Hematopoietic multipotent progenitor cell treated with erythropoietin and hydrocortisone succinate and interleukin-3 and kit ligand, for 4 days (in vitro differentiated cells): ENCODE measurements at places on chromosomes 16 and 17.

GRCh38 chr16:87976665-87977064, 25.4 kb downstream of the BANP start:
- DNase-seq = no peak

DNA sequence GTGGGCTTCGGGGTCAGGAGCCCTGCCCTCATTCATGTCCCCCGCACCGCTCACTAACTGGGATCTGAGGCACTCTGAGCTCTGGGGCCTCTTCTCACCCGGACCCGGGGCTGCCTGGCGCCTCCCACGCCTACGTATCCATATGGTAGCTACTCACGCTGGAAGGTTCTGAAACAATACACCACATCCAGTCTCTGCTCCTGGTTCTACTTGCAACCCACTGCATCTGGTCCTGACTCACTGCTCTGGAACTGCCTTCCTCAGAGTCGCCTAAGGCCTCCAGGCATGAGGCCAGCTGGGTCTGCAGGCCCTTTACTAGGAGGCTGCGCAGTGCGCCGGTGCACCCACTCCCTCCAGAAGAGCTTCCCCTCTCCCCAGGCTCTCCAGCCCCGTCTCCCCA, 18.1 kb downstream of the USP36 start:
- DNase-seq = no peak

DNA sequence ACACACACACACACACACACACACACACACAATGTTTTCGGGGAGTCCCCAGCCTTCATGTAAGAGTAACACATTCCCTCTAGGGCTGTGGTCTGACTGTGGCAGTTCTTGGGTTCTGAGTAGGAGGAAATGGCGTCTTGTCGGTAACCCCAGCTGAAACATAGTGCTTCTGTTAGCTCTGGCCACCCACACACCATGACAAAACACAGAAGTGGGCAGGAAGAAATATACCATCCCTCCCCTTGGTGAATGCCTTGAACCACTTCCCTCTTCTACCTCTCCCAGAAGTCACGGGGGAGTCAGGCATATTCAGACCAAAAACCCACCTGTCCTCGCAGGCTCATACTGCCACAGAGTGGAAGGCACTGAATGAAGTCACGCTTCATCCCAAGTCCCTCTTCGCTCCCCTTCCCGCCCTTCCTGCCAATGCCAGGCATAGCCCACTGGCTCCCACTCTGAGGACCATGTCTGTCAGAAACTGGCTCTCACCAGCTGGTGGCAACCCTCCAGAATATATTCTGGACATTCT, 11.5 kb downstream of the SLC35B1 start:
- DNase-seq = peak; percentile 71

GRCh38 chr17:63434951-63435571, 11.0 kb downstream of the CYB561 start:
- peak; percentile 95 for DNase-seq

DNA sequence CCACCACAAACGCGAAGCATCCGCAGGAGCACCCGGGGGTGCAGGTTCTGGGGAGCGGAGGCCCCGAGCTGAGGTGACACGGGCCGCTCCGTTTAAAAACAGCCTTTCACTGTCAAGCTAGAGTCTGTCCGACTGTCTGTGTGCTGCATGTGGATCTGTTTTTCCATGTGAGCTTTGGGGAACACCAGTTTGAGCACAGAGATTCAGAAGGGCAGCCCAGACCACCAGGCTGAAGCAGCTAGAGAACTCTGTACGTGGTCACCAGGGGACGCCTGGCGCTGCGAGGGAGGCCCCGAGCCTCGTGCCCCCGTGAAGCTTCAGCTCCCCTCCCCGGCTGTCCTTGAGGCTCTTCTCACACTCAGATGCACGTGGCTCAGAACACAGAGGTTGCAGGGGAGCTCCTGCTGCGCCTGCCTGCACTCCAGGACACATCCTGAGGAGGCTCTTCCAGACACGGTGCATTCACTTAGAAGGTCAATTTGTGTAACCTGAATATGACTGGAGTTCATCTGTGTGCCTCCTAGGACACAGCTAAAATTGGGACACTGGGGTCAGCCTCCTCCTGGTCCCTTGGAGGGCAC, 15.7 kb upstream of the FOXK2 start:
- no peak for DNase-seq

DNA sequence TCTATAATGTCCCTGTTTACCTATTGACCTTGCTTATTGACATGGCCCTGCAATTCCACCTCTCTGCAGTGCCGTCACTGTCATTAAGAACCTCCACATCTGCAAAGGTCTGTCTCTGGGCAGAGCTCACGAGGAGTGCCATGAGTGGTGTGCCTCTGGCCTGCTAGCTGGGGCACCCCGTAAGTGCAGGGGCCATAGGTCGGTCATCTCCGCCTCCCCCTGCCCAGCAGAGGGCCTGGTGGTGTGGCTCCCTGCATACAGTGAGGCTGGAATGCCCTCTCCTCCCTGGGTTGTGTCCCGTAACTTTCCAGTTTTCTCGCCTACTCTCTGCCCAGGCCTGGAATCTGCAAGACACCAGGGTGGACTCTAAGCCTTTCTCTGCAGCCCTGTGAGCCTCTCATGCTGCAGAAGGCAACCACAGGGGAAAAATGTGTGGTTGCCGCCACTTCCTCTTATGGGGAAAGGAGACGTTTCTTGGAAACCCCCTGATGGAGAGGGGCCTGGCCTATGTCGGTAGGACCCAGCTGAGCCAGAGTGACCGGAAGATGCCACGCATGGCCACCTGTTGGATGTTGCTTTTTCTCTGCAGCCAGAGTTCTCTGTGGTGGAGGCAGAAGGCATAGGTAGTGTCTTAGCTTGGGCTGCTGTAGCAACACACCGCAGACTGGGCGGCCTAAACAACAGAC, 2.7 kb upstream of the SNX20 start:
- peak; percentile 94 for DNase-seq

DNA sequence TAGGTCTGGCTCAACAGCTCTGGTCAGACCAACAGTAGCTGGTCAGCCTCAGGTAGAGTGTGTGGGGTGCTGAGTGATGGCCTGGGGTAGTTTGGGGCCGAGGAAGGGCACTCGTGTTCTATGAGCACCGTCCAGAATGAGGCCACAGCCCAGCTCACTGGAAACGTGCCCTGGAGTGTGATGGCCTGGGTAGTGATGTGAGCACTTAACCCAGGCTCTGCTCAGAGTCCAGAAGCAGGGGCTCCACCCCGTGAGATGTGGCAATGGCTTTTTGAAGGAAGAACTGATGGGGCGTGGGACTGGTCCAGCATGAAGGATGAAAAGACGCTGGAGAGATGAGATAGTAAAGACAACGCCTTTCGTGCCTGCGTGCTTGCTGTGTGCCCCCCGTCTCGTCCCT, 35.3 kb downstream of the NTN1 start:
- DNase-seq = no peak

DNA sequence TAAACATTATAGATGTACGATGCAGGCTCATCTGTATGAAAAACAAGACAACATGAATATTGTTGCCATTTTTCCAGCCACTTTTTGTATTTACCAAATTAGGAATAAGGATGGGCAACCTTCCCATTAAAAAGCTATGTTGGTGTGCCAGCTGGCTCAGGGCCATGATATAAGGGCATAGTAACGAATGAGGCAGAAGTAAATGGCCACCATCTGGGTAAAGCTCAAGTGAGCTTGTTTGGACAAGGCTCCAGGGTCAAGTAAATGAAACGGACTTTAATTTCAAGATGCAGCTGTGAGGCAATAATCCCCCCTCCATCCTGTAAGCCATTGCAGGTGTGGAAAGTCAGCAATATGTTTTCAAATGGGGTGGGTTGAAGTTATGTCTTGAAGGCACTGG, 930.9 kb upstream of the CDH8 start:
- no peak for DNase-seq

DNA sequence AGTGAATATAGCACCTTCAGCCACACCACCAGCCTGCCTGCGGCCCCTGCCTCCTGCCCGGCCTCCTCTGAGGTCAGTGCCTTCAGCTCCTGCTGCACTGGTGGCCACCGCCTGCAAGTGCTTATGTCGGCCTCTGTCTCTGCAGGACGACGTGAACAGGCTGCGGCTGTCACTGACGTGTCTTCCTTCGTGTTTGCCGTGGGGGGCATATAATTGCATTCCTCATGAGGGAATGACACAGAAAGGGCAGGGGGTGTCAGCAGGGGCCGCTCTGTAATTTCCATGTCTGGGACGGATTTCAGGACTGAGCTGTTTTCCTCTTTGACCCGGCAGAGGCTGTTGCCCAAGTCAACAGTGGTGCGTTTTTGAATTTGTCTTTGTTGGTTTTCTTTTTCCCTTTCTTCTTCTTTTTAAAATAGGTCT, 28.5 kb downstream of the CMIP start:
- no peak for DNase-seq

- peak; percentile 9 for DNase-seq
These were observed 52.4 kb upstream of the MRPS23 start for GRCh38 chr17:57902117-57902799.

GRCh38 chr16:13100970-13101369, 199.6 kb downstream of the SHISA9 start:
- no peak for DNase-seq

DNA sequence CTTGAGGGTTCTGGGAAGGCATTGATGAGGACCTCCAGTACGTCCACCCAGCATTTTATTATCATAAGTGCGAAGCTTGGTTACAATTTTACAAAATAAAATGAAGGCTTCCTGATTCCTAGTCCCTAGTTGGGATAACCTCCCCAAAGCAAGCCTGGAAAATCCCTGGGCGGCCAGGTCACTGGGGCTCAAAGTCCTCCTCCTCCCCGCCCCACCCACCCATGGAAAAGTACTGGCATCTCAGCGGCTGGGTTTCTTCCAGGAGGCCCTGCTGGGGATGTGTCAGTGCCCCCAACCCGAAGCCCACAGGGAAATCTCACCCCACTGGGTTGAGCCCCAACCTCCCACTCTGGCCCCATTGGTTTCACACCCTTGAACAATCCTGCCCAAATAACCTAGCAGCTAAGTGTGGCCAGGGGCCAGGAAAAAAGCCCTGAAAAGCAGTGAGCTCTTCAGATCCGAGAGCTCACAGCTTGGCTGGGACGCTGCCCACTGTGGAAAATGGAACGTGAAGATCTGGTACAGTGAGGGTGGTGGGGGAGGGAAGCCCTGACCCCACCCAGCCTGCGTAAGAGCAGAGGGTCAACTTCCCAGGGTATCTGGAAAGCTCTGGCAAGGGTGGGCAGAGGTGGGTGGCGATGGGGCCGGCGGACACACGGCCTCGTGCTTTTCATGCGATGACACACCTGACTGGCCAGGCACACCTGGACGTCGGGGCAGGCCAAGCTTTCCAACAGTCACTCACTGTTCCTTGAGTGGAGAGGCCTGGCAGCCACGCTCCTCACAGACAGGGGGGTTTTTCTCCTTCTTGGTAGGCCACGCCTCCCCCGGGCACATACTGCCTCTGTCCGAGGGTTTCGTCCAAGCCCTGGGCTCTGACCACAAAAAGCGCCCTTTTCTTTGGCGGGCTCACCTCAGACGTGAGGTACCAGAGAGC, 324.5 kb downstream of the SOX9 start:
- no peak for DNase-seq

DNA sequence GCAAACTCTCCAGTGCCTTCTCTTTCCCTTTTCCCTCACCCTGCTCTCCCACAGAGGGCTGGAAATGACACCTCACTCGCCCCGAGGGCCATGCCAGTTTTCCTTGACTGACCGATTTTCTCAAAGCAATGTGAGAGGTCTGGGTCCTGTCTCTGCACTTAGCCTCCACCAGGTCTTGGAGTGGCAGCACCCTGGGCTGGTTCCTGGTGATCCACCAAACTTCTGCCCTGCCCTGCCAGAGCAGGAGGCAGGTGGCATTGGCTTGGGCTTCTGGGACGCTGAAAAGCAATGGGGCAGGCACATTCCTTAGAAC, 97.5 kb downstream of the RAB11FIP4 start:
- no peak for DNase-seq

DNA sequence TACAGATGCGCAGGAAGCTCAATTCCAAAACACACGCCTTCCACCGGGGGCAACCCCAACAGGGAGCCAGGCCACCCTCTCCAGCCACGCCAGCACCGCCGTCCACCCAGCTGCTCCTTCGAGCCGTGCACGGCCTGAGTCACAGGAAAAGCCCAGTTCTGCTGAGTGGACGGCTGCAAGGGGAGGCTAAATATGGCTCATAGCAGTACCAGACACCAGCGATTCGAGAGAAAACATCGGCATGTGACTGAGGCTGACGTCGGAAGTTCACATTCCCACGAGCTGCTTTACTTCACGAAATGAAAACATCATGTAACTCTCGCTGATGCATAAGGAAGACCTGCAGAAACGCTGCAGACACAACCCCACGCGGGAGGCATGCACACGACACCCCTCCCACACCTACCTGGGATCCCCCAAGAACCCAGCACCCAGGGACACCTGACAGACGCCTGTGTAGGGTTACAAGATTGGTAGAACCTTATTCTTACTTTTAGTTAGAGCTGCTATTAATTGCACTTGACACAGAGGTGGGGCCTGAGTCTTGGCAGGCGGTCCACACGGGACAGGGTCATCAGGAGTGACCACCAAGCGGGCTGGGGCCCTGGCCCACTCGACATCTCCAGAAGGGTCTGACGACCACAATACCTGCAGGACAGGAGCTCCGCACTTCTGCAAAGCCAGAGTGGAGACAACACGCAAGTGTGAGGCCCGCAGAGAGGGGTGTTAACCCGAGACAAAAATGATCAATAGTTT, 116.8 kb downstream of the ANKRD11 start:
- no peak for DNase-seq

DNA sequence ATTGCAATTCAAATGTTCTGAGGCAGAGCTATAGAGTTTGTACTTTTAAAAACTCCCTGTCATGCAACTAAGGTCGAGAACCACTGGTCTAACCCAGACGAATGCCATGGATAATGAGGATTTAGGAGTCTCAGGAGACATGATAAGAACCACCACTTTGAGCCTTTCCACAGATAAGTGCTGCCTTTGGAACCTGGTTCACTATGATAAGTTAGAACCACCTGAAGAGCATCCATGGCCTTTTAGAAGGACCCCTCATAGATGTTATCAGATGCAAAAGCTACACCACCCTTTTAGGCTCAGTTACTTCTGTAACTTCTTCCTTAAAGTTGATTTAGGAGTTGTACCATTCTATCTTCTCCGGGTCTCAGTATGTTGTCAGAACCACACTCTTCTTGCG, 350.6 kb upstream of the CCL2 start:
- DNase-seq = peak; percentile 23

DNA sequence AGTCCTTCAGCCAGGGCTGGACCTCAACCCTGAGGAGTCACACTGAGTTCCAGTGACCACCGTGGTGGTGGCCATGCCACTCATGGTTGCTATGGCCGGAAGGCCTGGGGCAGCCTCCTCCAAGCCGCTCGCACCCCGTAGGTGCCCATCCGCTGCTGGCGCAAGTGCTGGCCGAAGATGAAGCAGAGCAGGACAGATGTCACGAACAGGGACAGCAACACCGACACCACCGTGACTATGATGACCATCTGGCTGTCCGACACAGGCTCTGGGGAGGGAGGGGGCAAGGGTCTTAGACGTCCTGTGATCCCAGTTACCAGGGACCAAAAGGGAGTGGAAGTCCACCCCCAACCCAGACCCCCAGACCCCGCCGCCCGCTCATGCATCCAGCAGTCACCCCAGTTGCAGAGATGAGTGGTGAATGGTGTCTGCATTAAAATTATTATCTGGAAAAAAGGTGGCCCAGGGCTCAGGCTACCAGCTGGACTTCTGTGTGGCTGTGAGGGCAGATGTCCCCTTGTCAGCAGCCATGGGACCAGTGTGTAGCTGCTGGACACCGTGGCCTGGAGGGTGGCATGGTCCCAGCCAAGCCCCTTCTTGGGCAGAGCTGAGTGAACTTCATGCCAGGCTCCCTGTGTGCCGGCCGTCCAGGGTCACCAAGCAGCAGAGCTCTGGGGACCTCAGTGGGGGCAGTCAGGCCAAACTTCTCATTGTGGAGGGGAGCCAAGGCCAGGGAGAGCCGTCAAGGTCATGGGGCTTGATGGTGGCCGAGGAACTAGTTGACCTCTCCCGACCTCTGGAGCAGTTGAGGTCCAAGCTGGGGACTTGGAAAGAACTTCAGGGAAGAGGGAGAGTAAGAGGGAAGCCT, 4.7 kb downstream of the PRR29 start:
- DNase-seq = no peak
